ENCODE measurements at places on chromosomes 2 and 18.

DNA sequence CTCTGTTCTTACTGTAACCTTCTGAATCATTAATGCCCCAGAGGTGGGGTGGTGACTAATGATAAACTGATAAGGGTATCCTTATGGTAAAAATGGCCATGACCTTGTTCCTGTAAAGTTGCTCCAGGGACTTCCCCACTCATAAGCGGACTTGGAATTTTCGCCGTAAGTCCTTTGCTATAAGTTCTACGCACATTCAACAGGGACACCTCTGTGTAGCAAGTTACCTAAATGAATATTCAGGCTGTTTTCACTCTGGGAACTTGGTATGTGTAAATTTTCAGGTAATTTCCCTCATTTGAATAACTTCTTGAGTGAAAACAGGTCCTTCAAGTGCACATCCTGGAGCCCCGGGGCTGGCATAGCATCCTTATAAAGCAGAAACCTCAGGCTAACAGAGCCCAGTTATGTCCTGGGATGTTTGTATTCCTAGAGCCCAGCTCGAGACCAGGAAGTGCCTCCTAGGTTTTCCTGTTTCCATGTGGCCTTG is 9.4 kb upstream of the AGFG1 start:
- peak; percentile 24 for ATAC-seq

GRCh38 chr2:207825978-207826377 is 56.3 kb upstream of the FZD5 start:
- ATAC-seq: no peak

GRCh38 chr2:85413592-85414420 is 3.6 kb upstream of the CAPG start:
- peak; percentile 75 for ATAC-seq

GRCh38 chr2:235264512-235264911 is 229.3 kb upstream of the AGAP1 start:
- no peak for ATAC-seq

GRCh38 chr18:54830866-54831265 is 2.6 kb downstream of the RAB27B start:
- no peak for ATAC-seq

DNA sequence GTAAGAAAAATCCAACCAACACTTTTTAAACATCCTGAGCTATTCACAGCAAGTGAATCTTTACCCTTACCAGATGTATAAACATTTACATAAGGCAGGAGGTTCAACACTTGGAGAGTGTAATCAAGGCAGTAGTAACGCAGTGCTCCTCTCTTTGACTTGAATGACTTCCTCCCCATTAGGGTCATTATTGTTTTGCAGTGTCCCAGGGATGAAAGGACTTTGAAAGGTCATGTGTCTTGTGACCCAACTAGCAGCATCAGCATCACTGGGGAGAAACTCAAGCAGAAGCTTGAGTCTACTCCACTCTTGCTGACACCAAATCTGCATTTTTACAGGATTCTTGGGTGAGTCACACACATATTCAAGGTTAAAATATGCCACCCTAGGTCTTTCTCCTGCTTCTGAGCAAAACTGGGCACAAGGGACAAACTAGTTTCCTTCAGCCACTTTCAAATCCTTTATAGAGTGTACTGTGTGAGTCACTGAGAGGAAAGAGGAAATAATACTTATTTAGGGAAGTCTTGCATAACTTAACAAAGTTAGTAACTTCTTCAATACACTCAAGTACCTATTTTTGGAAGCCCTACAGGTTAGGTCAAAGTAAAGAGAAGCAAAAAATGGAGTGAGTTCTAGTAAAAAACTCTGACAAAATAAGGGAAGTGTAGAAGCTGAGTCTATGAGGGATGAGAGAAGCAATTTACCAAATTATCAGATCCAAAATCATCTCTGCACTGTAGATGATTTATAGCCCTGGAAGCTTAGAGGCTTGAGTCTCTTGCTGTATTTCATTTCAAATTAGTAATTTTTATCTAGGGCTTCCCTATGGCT is 51.0 kb upstream of the EML4 start:
- peak; percentile 95 for ATAC-seq

DNA sequence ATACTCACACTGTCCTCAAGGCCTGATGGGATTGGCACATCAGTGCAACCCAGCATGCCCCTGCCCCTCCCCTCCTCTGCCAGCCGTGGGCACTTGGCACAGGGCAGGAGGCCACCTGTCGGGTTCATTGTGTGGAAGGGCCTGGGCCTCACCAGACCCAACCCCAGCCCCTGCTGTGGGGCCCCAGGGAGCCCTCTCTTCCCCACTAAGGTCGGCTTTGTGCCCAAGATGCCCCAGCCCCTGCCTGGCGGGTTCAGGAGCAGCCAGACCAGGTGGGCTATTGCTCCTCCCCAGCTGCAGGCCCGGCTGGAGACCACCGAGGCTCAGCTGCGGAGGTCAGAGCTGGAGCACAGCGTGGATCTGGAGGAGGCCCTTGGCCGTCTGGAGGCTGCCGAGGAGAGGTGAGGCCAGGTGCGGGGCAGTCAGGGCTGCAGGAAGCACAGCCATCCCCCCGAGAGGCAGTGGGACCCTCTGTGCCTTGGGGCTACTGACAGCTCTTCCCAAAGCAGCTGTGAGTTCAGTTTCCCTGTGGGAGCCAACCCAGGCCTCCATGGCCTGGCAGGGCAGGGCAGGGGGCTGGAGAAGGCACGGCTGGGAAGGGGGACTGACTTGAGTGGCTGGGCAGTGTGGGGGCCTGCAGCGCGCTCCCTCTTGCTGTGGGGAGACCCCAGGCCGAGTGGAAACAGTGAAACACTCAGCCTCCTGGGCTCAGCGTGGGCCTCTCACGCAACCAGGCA is 16.3 kb downstream of the CROCC2 start:
- ATAC-seq: peak; percentile 1

- no peak for ATAC-seq
Measured at GRCh38 chr2:69943843-69944525, 17.4 kb downstream of the ASPRV1 start.

- no peak for ATAC-seq
Measured at GRCh38 chr2:195395362-195395761, 261.7 kb upstream of the SLC39A10 start.

DNA sequence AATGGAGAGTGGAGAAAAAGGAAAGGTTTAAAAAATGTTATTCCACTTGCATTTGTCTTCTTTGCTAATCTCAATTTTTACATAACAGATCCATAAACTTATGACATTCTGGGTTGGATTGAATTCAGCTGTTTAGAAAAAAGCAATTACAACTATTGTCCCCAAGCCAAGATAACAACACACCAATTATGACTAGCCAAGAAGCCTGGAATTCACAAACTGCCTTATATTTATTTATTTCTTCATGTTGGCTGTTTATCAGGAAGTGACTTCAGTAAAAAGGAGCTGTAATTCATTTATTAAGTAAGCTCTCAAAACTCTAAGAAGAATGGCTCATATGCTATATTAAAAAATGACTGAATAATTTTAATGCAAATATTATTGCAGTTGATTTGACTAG is 137.4 kb downstream of the CALCRL start:
- ATAC-seq: no peak

DNA sequence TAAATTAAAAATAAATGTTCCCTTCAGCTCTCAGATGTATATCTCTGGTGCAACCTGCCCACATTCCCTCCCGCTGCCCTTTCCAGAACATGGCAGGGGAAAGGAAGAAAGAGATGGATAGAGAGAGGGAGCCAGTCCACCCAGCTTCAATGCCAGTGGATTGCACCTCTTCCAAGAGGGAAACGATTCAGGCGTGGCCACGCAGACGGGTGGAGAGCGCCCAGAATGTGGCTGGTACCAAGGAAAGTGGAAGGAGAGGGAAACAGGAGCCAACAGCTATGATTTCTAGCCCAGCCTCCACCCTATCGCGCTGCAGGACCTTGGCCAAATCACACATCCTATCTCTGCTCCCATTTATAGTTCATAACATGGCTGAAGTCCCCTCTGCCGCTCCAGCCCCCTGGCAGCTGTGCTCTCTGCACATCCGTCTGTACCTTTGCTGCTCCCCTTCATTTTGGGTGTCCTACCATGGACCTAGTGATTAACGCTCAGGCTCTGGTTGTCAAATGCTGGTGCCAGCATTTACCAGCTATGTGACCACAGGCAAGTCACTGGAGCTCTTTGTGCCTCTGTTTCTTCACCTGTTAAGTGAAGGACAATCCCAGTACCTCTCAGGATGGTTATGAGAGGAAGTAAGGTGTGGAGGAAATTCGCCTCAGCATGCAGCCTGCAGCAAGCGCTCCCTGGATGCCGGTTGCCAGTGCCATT is 66.5 kb downstream of the SFXN5 start:
- no peak for ATAC-seq

GRCh38 chr18:10490401-10491165 is 35.2 kb upstream of the NAPG start:
- peak; percentile 60 for ATAC-seq

GRCh38 chr2:239121600-239122012 is 273.7 kb downstream of the TWIST2 start:
- ATAC-seq: no peak

GRCh38 chr2:180829836-180830235 is 150.6 kb upstream of the UBE2E3 start:
- ATAC-seq: no peak

GRCh38 chr2:100404411-100404810 is 13.1 kb downstream of the CHST10 start:
- no peak for ATAC-seq

DNA sequence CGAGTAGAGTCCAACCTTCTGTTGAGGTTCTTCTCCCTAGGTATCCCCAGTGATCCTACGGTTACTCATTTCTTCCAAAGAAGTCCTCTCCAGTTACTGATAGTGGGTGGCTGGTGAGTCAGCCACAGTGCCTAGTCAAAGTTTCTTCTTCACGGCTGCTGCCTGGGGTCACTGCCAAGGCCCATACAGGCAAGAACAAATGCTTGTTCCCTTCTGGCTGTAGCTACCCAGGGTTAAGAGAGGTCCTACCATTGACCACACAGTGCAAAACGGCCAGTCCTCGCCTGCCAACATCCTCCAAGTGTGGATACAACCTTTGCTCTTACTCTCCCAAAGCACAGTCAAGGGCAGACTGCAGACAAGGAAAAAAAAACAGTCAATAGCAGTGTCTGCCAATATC is 2.9 kb upstream of the PTPN4 start:
- ATAC-seq: no peak

DNA sequence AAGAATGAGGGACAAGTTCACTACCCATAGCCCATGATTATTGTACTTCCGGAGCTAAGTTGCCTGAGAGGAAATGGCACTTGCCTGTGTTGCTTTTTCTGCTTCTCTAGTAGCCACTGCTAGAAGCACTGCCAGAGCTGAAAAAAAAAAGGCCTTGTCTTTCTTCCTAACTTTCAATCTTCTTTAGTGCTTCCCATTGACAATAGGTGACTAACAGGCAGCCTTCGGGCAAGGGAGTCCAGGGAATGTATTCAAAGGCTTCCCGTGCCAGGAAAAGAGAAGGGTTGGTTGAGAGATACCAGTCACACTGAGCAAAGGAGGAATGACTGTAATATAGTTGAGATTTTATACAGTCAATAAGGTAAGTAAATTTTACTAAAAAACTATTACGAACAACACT is 242.0 kb downstream of the CALCRL start:
- peak; percentile 52 for ATAC-seq

GRCh38 chr18:77522051-77522675 is 272.5 kb downstream of the GALR1 start:
- ATAC-seq: no peak

DNA sequence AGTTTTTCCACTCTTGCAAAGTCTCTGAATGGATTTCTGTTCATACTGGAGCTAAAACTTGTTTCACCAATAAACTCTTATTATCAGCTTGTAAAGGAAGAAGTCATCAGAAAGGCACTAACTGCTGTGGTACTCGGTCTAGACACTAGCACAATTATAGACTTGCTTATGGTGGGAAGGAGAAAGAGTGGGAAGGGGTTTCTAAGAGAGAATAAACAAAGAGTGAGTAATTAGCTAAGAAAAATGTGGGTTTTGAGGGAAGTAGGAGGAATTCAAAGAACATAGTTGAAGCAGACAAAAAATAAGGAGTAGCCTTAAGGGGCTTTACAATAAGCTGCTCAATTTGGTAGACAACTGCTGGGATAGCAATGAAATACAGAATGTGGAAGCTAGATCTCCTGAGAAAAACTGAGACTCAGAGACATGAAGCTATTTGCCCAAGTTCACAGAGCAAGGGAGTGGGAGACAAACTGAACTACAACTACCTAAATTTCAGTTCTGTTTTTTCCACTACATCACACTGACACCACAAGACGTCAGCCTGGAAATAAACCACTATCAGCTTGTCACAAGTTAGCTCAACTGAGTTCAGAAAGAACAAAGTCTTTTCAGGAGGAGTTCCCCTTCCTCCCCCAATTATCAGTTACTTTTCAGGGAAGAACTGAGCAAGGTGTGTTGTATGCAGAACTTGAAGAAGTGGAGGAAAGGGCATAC is 59.7 kb downstream of the MAP4K3 start:
- no peak for ATAC-seq

GRCh38 chr2:6370753-6371551 is 494.8 kb downstream of the CMPK2 start:
- no peak for ATAC-seq

DNA sequence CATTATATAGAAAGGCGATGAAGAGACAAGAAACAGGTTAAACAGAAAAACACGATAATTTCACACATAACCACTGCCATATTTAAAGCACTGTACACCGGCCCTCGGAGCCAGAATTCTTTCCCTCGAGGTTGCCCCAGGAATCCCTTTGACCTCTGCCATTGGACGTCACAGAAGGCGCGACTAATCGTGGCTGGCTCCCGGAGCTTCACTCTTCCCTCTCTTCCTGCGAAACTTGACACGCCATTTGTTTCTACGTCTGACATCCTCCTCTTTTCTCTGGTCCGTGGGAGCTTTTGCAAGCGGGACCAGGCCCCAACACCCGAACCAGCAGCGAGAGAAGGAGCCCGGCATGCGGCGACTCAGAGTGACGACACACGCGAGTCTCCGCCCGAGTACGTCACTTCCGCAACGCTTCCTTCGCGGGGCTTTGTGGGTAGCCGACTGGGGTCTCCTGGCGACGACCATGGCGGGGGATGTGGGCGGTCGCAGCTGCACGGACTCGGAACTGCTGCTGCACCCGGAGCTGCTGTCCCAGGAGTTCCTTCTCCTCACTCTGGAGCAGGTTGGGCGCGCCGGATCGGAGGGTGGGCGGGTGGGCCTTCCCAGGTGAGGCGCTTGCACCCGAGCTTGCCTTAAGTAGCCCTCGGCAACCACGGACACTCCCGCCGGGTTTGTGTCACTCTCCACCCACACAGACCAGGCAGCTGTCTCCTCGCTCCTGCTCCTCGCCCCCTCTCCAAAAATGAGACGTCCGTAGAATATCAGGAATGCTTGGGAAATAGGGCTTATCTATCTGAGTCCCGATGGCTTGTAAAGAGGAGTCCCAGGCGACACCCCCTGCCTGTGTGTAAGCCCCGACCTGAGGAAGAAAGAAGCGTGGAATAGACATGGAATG is at the start of gene C2orf49:
Gene C2orf49 (plus strand): TSS at position 419 of the 898 bp plus-strand sequence. CDS start 48 bp downstream, at position 467.
- ATAC-seq: peak; percentile 90

DNA sequence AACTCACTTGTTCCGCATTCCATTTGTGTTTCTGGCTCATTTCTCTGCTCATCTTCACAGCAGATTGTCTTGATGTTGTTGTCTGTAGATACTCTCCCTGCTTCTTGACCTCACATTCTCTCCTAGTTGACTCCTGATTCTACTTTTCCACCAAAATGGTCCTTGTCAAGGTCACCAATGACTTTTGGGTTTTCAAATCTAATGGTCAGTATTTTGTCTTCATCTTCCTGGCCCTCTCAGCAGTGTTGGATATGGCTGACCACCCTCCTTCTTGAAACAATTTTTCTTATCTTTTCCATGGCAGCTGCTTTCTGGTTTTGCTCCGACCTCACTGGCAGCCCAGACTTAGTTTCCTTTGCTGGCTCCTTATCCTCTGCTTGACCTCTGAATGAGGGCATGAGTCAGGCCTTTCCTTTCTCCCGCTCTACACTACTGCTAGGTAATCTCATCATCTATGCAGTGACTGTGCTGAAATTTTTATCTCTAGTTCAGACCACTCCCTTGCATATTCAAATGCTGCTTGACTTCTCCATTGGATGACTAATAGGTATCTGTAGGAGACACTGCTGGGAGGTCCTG is 386.6 kb upstream of the SPRED2 start:
- ATAC-seq: peak; percentile 60
